ENCODE measurements at places on chromosomes 6 and 20.

GRCh38 chr20:62961310-62961783, 8.8 kb downstream of the SLC17A9 start:
- peak; percentile 48 for DNase-seq

- no peak for DNase-seq
Measured at GRCh38 chr20:23609486-23610109, 3.9 kb upstream of the CST9 start.

DNA sequence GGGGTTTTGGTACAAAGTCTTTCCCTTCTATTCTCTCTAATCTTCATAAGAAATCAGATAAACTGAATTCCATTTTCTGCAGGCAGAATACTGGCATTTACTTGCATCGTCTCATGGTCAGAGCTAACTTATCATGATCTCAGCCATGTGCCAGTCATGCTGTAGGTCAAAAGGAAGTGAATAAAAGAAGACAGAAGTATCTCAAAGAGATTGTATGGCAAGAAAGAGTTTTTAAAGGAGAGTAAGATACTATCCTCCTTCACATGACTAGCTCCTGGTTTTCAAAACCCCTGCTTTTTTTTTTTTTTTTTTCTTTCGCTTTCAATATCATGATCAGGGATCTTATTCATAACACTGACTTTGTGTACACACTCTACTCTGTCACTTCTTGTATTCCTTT, 398.3 kb downstream of the C6orf118 start:
- DNase-seq: no peak

DNA sequence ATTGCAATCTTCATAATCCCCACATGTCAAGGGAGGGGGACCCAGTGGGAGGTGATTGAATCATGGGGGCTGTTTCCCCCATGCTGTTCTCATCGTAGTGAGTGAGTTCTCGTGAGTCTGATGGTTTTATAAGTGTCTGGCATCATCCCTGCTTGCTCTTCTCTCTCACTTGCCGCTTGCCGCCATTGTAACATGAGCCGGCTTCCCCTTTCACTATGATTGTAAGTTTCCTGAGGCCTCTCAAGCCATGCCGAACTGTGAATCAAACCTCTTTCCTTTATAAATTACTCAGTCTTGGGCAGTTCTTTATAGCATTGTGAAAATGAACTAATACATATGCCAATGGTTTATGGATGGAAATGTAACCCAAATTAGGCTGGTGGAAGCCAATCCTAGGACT, 109.4 kb upstream of the AKAP12 start:
- no peak for DNase-seq

DNA sequence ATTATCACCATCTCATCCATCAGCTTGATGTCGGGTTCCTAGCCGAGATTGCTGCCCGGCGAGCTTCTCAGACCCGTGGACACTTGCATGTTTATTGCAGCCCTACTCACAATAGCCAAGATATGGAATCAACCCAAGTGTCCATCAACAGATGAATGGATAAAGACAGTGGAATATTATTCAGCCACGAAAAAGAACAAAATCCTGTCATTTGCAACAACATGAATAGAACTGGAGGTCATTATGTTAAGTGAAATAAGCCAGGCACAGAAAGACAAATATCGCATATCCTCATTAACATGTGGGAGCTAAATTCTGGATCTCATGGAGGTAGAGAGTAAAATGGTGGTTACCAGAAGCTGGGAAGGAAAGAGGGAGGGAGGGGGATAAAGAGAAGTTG, 49.1 kb upstream of the SLC2A12 start:
- DNase-seq: no peak

DNA sequence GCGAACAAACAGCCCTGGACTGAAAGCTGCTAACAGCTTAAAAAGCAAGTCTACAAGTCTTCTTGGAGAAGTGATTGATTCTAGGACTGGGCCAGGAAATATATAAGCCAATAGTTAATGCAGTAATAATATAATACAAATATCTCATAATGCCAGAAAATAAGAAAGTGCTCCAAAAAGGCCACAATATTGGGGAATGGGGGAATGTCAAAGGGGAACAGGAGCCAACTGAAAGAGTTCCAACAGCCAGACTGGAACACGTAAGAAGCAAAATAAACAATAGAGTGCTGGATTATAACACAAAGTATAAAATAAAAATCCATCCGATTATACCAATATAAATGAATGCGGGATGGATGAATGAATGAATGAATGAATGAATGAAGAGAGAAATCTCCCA, 295.8 kb downstream of the NRN1 start:
- no peak for DNase-seq

DNA sequence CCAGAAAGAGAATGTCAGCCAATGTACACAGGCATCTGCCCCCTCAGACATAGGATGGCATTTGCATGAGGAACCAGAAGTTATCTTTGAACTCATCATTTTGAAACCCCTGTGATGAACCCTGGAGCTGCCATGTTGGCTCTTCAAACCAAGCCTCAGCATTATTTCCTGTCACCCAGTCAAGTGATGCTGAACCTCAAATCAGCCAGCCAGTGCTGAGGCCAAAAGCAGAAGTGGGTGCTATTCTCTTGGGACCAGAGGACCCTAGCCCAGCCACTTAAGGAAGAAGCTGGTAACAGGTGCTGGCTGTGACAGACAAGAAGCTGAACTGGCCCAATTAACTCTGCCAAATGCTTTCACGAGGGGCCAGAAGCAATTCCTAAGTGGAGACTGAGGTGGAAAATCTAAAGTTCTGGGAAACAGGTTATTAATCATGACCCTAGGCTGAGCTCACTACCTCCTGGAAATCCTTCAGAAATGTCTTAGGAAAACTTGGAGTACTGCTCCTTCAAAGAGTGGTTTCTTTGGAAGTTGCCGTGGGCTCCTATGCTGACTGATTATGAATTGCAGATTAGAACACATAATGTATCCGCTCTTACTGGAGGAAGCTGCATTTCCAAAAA, 4.0 kb downstream of the PKIG start:
- DNase-seq: no peak

- no peak for DNase-seq
Measured at GRCh38 chr20:11032611-11033010, 358.8 kb upstream of the JAG1 start.

DNA sequence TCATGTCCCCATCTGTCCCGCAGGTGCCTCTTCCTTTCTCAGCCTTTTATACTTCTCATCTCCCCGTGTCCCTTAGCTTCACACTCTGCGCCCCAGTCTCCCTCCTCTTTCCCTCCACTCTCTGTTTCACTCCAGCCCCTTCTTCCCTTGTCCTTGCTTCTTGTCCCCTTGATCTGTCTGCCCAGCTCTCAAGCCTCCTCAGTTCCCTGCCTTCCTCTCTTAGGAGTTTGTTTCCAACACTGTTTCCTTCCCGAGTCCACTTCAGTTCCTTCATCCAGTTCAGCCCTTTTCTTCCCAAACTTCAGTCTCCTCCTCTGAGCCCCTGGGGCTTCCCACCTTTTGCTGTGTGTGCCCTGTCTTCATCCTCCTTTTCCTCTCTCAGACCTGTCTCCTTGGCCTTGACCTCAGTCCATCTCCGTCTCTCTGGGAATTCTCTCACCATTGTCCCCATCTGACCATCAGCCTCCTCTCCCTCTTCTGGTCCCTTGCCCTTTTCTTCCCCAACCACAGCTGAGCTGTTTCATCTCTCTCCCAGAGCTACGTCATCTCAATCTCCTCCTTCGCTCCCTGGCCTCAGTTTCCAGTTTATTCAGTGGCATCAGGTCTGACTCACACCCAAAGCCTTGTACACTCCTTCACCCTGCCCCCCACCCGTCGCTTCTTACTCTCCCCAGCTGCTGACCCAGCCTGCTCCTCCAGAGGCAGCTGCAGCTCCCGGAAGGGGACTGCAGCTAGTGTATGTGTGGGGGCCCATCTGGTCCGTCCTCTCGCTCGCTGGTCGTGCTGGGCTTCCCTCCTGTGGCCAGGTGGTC, 2.7 kb upstream of the DDR1 start:
- no peak for DNase-seq

GRCh38 chr6:108497883-108498282, 62.8 kb upstream of the FOXO3 start:
- peak; percentile 6 for DNase-seq

DNA sequence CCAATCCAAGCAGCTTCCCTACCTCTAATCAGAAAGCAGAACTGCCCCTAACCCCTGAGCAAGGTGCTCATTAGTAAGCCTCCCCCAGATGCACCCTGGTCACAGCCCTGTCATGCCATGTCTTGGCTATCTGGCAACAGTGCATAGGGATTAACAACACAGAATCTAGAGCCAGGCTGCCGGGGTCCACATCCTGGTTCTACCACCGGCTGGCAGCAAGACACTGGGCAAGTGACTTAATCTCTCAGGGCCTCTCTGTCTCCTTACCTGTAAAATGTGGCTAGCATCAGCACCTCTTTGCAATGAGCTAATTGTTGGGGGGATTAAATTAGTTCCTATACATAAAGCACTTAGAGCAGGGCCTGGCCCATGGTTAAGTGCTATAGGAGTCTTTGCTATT, 68.1 kb downstream of the CPNE5 start:
- no peak for DNase-seq

DNA sequence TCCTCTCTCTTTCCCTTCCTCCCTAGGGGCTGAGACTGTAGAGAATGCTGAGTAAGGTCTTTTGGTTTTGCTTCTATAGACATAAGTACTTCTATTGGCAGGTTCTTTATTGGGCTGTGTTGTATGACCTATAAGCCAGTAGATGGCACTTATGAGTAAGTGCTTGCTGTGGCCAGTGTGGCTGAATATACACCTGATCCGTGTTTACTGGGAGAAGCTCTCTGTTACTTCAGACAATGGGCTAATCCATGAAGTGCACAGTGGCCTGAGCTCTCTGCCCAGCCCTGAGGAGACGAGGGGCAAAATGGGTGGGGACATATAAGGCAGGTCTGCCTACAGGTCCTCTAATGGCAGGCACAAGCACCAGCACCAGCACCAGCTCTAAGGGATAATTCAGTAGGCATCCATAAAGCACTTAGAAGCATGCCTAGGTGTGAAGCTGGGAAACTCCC, 610.3 kb downstream of the RNF144B start:
- peak; percentile 32 for DNase-seq

- no peak for DNase-seq
Measured at GRCh38 chr6:46062991-46063390, 47.3 kb upstream of the CLIC5 start.

- no peak for DNase-seq
Measured at GRCh38 chr6:152273002-152273401, 364.2 kb downstream of the SYNE1 start.

DNA sequence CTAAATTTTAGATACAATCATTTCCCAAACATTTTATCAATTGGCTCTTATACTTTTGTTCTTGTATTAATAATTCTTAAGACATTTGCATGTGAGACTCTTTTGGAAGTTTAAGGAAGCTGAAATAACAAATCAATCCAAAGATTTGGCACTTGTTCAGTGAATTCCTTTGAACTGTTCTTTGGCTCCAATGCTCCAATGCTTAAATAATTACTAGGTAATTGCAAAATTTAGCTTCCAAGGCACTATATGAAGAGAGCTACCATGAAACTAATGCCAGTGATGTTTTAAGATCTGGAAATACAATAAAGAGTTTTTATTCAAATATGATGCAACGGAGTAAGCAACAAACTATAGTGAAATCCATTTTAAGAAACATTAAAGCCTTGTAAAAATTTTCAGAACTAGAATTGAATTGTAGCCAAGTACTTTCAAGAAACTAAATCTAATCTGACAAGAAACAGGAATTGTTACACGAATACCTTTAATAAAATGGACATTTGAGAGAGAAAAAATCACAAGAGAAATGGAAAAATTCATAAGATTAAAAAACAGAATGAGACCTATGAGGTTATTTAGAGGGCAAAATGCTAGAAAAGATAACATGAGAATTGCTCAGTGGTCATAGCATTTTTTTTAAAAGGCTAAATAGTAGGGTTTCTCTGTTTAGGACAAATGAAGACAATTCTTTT, 43.6 kb upstream of the SMLR1 start:
- no peak for DNase-seq

- DNase-seq: no peak
Measured at GRCh38 chr6:109428889-109429477, 11.4 kb downstream of the PPIL6 start.

- no peak for DNase-seq
Measured at GRCh38 chr20:46023999-46024398, 5.0 kb upstream of the SLC12A5 start.

- DNase-seq: no peak
Measured at GRCh38 chr6:90720404-90720803, 133.5 kb upstream of the MAP3K7 start.

- DNase-seq: no peak
Measured at GRCh38 chr20:61998343-61999121, 67.1 kb downstream of the TAF4 start.

DNA sequence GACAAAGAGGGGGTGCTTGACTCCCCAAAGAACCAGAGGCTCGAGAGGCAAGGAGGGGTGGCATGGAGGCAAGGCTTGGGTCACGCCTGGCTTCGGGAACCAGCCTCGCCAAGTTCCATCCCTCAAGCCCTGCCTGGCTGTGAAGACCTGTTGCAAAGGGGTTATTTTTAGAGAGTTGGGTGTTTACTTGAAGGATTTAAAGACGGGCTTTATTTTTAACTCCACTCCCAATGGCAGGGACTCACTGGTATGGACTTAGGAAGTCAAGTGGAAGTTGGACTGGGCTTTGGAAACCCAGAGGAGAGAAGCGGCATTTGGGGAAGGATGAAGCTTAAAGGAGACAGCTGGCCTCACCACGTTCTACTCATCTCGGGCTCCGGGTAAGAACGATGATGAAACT, 43.1 kb downstream of the JPH2 start:
- no peak for DNase-seq

- no peak for DNase-seq
Measured at GRCh38 chr6:64249115-64249514, 613.5 kb downstream of the PHF3 start.

GRCh38 chr6:133306931-133307330, 65.8 kb downstream of the EYA4 start:
- DNase-seq: no peak

- no peak for DNase-seq
Measured at GRCh38 chr6:138555421-138555988, 56.2 kb upstream of the NHSL1 start.

DNA sequence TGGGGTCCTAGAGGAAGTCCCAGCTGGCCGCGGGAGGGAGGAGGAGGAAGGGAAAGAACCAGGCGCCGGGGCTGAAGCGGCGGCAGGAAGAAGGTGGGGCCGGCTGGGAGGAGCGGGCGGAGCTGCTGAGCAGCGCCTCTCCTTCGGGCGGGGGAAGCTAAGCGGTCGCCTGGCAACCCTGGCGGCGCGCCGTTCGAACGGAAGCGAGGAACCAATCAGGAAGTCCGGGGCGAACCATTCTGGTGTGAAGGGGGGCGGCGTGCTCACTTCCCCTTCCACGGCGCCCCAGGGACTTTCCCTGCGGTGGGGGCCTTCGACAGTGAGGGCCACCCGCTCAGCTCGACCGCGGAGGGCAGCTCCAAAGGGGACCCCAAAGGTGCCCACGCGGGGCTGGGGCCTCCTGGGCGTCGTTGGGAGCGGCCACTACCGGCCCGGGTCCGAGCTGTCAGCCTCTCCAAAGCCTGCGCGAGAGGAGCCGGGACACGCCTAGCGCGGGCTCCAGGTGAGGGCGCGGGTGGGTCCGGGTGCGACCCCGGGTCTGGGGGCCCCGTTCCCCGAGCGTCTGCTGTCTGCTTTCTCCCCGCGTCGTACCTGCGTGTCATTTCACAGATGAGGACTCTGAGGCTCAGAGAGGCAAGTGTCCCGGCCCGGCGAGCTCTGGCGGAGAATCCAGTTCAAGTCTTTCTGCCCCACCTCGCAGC, at the start of gene FAM110A:
FAM110A (plus strand) TSS at position 266 of the 701 bp plus-strand sequence. CDS start 11,090 bp downstream, outside the sequence.
- DNase-seq: peak; percentile 91
